ENCODE measurements at places on chromosomes 12 and 14. TPM values are rescaled to one million over a fixed set of nuclear protein-coding genes. Genes with fewer than 3 reads are reported as not detected.

OR4Q3 gene
- not detected for total RNA-seq

CLSTN3 gene
- total RNA-seq, result 23.0 TPM

DNA sequence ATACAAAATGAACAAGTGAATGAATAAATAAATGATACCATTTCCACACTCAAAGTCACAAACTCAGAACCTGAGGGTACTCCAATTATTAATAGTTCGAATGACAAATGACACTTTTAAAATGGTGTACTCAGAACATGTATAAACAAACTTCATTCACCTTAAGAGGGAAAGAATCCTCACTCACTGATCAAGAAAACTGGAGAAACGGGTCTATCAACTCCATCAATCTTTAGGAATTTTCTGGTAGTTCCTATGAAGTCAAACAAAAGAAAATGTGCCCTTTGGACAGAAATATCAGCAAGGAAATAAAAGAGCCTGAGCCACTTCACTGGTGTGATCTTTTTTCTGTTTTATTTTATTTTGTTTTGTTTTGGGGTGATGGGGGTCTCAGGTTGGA is 5.2 kb upstream of the NRDE2 start:
- H3K27ac ChIP-seq, result no peak overlapping the region
- DNase-seq, result no peak
- peaks cover 13% of the 10 kb centered on the region for H3K4me1 ChIP-seq

DNA sequence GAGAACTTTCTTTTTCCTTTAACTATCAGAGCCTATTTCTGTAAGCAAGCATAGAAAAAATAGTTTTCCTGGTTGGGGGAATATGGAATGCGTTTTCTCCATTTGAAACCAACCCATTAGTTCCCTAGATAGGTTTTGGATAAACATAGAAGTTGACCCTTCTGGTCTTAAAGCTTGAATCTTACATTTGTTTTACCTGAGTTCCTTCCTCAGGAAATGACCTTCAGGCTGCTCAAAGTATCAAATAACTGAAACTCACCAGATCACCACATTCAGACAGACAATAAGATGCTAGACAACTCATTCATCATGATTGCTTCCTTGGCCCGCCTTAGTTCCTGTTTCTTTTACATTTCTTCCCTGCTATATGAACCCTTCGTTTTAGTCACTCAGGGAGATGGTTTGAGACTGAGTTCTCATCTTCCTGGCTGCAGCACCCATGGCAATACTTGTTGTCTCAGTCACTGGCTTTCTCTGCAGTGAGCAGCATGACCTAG is 52.2 kb downstream of the LRP6 start:
- H3K27me3 ChIP-seq, result no peaks in the 10 kb centered on the region
- no peak overlapping the region for H3K4me3 ChIP-seq
- H3K27ac ChIP-seq, result no peak overlapping the region
- no peaks in the 10 kb centered on the region for H3K4me1 ChIP-seq

DNA sequence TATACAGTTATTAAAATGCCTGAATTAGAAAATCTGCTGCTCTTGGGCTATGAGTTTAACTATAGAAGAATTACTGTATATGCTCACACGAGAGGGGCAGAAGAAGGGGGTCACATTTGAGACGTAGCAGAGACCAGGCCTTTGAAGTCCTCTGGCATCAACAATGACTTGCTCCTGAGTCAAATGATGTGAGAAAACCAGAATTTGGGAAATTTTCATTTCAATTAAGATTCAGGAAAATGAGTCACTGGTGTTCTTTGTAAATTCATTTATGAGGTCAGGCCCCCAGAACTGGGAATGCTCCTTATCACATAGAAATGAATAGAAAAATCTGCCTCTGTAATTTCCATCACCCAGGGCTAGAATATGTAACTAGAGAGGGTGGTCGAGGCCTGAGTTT is 92.9 kb downstream of the APAF1 start:
- no peak overlapping the region for H3K4me3 ChIP-seq
- peaks cover 4% of the 10 kb centered on the region for H3K36me3 ChIP-seq
- H3K27ac ChIP-seq, result no peak overlapping the region
- H3K27me3 ChIP-seq, result peaks cover 19% of the 10 kb centered on the region
- H3K4me1 ChIP-seq, result no peaks in the 10 kb centered on the region

DNA sequence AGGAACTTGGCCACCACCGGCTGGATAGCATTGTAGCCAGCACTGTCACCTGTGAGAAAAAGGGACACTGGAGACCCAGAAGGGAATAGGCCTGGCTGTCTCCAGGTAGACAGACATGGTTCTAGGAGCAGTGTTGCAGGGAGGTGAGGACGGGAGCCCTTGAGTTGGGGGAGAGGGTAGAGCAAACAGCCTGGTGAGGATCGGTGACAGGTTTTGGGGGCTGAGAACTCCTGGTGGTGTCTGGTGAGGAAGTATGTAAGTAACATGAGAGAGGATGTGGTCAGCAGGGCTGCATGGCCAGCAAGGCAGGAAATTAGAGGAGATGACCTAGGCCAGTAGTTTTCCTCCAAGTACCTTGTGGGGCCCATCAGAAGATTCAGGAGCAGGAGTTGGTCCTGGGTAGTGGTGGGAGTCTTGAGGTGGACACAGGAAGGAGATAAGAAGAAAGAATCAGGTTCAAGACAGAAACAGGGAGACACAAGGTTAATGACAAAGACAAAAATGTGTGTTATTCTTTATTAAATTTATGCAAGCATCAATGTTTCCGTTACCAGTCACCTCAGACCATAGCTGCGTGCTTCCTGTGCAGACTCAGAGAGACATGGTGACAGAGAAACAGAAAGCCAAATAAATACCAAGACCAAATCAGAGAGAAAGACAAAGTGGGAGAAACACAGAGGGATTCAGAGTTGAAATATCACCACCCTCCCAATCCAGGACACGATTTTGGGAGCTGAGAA is at the start of gene ARHGAP9:
Gene ARHGAP9 (minus strand): TSS at position 491 of the 740 bp plus-strand sequence. CDS start 460 bp downstream, at position 31.
- H3K36me3 ChIP-seq, result no peaks in the 10 kb centered on the region
- DNase-seq, result no peak
- peaks cover 11% of the 10 kb centered on the region for H3K27me3 ChIP-seq
- H3K4me1 ChIP-seq, result peaks cover 16% of the 10 kb centered on the region

DNA sequence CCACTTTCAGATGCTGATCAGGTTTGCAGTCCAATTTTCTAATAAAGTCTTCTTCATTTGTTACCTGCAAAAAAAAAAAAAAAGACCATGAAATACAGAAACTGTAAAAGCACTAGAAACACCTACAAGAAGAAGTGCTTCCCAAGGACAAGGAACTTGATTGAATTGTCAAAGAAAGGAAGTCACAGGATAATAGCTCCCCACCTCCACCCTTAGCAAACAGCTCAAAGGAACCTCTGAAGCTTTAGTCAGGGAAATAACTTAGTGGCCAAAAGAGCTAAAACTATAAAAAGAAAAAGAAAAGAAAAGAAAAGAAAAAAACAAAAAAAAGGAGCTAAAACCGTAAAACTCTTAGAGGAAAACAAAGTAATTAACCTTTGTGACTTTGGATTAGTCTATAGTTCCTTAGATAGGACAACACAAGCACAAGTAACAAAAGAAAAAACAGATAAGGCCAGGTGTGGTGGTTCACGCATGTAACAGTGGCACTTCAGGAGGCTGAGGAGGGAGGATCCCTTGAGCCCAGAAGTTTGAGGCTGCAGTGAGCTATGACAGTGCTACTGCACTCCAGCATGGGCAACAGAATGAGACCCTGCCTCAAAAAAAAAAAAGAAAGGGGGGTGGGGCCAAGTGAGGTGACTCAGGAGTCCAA is 28.5 kb downstream of the ZFYVE1 start:
- no peak overlapping the region for H3K4me3 ChIP-seq
- H3K36me3 ChIP-seq, result no peaks in the 10 kb centered on the region
- H3K4me1 ChIP-seq, result no peaks in the 10 kb centered on the region
- no peak for DNase-seq
- H3K27ac ChIP-seq, result no peak overlapping the region

GRCh38 chr12:97267594-97268202 is 194.9 kb upstream of the RMST start:
- no peaks in the 10 kb centered on the region for H3K36me3 ChIP-seq
- H3K4me1 ChIP-seq, result no peaks in the 10 kb centered on the region
- no peak overlapping the region for H3K27ac ChIP-seq
- no peak for DNase-seq

All from HCT116 (cell line).